ENCODE measurements at places on chromosomes 13 and 19.
A peak's percentile ranks its signal among the peaks of the same experiment; 100 is the strongest.

- DNase-seq: peak; percentile 44
Measured at GRCh38 chr19:4399812-4400134, 574 bp downstream of the SH3GL1 start.

DNA sequence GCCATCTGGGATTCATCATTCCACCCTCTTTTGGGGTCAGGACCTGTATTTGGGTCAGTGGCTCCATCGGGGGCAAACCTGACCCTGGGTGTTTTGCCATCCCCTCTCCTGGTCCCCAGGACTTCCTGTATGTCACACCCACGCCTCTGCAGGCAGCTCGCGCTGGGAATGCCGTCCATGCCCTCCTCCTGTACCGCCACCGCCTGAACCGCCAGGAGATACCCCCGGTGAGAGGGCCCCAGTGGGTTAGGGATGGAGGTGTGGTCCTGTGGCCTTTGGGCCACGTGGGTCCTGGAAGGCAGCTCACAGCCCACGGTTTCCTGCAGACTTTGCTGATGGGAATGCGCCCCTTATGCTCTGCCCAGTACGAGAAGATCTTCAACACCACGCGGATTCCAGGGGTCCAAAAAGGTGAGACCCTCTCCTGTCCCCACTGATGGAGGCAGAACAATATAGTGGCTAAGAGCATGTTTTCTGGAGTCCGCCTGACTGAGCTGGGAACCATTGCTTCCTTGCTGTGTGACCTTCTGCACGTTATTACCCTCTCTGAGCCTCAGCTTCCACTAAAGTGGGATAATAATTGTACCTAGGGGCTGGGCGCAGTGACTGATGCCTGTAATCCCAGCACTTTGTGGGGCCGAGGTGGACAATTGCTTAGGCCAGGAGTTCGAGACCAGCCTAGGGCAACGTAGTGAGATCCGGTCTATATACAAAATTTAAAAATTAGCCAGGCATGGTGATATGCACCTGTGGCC, 14.1 kb downstream of the CPT1C start:
- DNase-seq: no peak

- no peak for DNase-seq
Measured at GRCh38 chr19:42122691-42123607, 9.3 kb downstream of the POU2F2 start.

DNA sequence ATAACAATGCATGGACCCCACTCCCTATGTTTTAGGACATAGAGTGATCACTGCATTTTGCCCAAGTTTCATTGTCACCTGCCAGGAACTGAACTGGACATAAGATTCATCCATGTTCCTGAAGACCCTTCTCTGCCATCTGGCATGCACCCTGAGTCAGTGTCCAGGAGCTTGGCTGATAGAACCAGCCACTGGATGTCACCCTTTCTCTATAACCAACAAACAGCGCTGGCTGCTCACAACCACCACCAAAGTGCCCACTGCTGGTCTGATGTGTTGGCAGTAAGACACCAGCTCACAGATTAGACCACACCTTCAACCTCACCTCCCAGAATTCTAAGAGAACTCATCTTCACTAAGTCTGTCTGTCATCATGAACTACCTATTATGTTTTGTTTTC, 333.4 kb downstream of the ITGBL1 start:
- DNase-seq: no peak

- DNase-seq: no peak
Measured at GRCh38 chr19:41447732-41448332, 4.9 kb downstream of the ERICH4 start.

DNA sequence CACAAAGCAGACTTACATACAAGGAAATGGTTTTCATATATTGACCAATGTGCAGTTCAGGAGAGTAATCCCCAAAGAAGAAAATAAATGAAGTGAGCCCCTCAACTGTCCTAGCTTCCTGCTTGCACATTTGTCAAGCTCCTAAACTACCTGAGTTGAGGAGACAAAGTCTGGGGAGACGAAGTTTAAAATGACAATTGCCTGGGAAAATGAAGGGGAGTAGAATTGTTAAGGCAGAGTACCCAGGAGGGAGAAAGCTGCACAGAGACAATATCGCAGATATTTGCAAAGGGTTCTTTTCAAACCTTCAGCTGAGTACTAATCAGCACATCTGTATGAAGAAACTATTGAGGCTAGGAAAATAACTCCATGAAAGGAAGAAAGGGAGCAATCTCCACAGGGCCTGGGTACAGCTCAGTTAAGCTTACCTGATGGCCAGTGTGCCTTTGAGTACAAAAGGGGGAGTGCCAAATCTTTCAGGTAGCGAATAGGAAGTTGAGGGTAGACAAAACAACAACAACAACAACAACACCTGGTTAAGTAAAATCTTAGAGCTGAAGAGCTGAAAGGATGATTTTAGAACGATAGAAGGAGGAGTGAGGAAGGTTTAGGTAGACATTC, 1700.1 kb upstream of the PRR20A start:
- no peak for DNase-seq

GRCh38 chr13:110023729-110024644, 237.6 kb upstream of the IRS2 start:
- DNase-seq: no peak

- DNase-seq: no peak
Measured at GRCh38 chr19:50794876-50795663, 4.9 kb downstream of the ACP4 start.

DNA sequence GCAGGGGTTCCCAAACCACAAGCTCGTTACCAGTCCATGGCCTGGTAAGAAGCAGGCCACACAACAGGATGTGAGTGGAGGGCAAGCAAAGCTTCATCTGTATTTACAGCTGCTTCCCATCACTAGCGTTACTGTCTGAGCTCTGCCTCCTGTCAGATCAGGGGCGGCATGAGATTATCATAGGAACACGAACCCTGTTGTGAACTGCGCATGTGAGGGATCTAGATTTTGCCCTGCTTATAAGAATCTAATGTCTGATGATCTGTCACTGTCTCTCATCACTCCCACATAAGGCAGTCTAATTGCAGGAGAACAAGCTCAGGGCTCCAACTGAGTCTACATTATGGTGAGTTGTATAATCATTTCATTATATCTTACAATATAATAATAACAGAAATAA, 677.4 kb upstream of the SLITRK6 start:
- no peak for DNase-seq

DNA sequence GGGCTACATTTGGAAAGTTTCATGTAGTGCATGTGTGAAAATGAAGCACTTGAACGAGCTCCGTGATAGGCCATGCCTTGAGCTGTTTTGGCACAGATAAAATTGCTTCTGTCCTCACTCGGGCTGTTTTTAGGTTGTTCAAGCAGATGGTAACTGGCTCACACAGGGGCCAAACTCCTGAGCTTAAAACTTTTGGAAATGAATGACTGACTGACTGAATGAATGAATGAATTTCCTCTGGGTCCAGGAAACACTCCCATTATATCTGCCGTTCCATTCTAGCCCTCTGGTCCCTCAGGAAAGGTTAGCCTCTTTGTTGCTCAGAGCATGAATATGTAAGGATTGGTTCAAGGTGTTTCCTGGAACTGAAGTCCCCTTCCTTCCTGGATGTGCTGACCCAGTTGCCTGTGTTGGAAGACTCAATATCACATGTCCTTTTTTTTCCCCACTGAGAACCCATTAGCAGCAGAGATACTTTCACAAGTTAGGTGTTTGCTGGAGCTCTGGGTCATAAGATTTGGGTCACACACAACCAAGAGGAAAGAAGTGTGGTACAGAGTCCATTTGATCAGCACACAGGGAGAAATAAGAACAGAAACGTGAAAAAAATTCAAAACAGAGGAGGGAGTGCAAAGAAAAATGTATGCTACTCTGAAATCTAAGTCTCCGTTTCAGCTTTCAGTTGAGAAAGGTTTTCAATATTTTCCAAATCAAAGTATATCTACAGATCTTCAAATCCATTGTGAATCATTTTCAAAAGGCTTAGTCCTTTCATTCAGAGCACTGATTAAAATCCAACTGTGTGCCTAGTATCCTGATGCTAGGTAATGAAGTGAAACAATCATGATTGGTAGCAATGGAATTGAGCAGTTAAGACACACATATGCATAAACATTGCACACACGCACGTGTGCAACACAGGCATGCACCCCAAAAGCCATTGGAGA, 18.9 kb downstream of the MBNL2 start:
- DNase-seq: no peak

DNA sequence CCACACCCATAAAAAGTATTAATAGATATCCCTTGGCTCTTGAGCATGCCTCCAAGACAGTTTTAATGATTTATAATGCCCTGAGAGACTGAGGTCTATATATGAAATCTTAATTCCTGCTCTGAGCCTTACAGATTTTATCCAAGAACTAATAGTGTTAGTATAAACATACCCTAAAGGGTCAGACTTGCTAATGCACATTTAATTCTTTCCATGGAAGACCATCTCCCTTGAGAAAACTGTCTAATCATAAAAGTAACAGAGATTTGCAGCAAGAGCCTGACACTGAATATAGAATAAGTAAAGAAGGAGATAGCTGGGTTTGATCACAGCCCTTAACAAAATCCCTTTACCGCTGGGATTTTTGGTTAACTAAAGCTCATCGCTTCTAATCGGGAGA, 650.8 kb upstream of the KLF12 start:
- no peak for DNase-seq

- no peak for DNase-seq
Measured at GRCh38 chr13:110450016-110450900, 111.3 kb downstream of the RAB20 start.

- no peak for DNase-seq
Measured at GRCh38 chr13:99909836-99910619, 61.5 kb downstream of the ZIC5 start.

DNA sequence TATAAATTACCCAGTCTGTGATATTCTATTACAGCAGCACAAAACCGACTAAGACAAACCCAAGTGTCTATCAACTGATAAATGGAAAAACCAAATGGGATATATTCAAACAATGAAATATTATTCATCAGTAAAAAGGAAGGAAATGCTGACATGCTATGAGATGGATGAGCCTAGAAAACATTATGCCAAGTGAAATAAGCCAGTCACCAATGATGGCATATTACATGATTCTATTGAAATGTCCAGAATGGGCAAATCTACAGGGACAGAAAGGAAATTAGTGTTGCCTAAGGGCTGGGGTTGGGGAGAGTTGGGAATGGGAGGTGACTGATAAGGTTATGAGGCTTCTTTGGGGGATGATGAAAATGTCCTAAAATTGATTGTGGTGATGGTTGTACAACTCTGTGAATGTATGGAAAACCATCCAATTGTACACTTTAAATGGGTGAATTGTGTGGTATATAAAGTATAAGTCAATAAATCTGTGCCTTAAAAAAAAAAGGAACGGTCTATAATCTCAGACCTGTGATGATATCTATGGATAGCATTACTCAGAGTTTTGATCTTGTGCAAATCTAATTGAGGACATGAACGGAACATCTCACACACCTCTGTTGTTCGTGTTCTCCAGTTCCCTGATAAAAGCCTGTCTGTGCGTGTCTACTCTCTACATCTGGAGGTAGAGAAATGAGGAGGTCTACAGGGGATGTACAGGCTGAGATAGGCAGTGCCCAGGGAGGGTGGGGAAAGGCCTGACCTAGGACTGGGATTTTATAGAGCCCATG, 49.0 kb downstream of the TNFRSF19 start:
- no peak for DNase-seq

- DNase-seq: no peak
Measured at GRCh38 chr13:52712385-52712784, 27.2 kb downstream of the CNMD start.

DNA sequence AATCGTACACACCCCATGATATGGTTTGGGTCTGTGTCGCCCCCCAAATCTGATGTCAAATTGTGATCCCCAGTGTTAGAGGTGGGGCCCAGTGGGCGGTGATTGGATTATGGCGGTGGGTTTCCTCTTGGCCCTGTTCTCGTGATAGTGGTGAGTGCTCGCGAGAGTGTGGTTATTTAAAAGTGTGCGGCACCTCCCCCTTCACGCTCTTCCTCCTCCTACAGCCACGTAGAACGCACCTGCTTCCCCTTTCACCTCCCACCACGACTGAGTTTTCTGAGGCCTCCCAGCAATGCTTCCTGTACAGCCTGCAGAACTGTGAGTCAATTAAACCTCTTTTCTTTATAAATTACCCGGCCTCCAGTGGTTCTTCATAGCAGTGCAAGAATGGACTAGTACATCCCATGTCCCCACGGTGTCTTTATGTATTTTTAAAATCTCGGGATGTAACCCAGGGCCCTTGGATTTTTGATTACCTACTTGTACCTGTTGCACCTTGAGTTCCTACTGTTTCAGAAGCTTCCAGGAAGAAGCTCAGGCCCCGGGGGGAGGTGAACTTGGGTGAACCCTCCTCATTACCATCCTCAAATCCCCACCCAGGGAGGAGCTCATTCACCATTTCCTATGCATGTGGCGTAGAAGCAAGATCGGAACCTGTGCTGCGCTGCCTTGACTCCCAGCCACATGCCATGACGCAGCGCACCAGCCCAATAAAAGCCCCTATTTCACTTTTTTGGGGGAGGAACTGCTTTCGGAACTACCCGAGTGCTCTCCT, 52.4 kb downstream of the TEX29 start:
- DNase-seq: peak; percentile 3

GRCh38 chr13:40479196-40479845, 187.1 kb downstream of the FOXO1 start:
- no peak for DNase-seq

DNA sequence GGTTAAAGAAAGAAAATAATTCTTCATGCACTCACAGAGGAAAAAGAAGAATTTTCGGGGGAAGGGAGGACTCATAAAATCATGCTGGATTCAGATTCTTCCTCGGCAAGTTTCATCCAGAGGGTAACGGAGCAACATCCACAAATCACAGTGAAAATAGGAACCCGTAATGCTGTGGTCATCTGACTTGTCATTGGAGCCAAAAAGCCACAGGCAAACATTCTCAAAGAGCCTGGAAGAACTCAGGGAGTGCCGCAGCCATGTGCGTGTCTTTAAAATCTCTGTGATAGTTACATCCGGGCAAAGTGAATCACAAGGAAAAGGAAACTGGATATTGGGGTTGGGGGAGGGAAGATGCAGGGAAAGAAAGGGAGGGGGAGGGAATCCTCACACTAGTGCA, 33.0 kb upstream of the VSTM2B start:
- no peak for DNase-seq

DNA sequence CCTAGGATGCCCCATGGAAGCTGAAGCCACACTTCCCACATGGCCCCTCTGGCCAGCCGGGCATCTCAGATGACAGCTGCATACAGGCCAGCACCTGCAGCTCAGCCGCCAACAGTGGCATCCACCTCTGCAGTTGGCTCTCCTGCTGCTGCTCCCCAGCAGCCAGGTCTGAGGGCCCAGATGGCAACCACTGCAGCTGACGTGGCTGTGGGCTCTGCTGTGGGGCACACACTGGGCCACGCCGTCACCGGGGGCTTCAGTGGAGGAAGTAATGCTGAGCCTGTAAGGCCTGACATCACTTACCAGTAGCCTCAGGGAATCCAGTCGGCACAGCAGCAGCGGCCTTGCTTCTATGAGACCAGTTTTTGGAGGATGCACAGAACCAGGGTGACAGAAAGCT, 45.3 kb upstream of the LSM14A start:
- DNase-seq: no peak

- no peak for DNase-seq
Measured at GRCh38 chr19:3499738-3500428, 591 bp downstream of the DOHH start.

DNA sequence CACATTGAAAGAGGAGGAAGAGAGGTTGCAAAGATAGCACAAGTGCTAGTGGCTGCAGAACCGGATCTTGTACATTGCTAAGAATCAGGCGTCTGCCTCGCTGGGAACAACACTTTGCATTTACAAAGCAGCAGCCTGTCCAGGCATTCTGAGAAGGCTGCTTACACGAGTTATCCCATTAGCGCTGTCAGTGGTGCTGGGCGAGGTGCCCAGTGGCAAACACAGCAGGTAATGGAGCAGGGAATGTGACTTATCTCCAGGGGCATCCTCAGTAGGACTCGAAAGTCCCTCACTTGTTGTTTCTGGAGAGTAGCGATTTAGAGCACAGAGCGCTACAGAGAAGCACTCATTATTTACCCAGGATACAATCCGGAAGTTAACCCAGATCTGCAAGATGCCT, 209.6 kb downstream of the OLFM4 start:
- no peak for DNase-seq

All from GM03348 (cell line).